ENCODE measurements at places on chromosomes 5 and 9.
A peak's percentile ranks its signal among the peaks of the same experiment; 100 is the strongest.

GRCh38 chr5:142576303-142576702, 109.6 kb downstream of the FGF1 start:
- DNase-seq, result no peak

- DNase-seq, result no peak
Measured at GRCh38 chr5:125703616-125704015, 719.6 kb upstream of the GRAMD2B start.

- no peak for DNase-seq
Measured at GRCh38 chr9:4714266-4715016, 26.6 kb downstream of the AK3 start.

GRCh38 chr5:1788828-1789227, 10.8 kb downstream of the MRPL36 start:
- DNase-seq, result no peak

GRCh38 chr5:100840370-100840769, 62.7 kb downstream of the ST8SIA4 start:
- DNase-seq, result no peak

GRCh38 chr5:107099506-107099905, 571.2 kb downstream of the EFNA5 start:
- no peak for DNase-seq

- DNase-seq, result no peak
Measured at GRCh38 chr9:125847735-125848134, 100.6 kb downstream of the PBX3 start.

DNA sequence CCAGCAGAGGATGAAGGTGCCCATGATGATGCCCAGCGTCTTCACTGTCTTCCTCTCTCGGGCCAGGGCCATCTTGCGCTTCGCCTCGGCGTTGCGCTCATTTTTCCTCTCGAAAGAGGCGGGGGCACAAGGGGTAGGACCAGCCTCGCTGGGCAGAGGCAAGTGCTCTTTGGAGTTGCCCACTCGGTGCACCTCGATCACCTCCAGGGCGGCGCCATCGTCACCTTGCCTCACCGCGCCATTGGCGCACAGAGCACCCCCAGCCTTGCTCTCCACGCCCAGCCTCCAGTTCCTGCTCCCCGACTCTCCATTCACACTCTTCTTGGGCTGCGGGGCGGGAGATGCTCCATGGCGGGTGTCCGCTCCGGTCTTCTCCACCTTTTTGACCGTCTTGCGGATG, 1.6 kb downstream of the HTR1A start:
- DNase-seq, result no peak

- DNase-seq, result no peak
Measured at GRCh38 chr9:18768951-18769622, 263.9 kb downstream of the SAXO1 start.

GRCh38 chr5:158382473-158382872, 523.5 kb upstream of the CLINT1 start:
- no peak for DNase-seq

GRCh38 chr5:143023411-143024096, 253.4 kb downstream of the ARHGAP26 start:
- no peak for DNase-seq

DNA sequence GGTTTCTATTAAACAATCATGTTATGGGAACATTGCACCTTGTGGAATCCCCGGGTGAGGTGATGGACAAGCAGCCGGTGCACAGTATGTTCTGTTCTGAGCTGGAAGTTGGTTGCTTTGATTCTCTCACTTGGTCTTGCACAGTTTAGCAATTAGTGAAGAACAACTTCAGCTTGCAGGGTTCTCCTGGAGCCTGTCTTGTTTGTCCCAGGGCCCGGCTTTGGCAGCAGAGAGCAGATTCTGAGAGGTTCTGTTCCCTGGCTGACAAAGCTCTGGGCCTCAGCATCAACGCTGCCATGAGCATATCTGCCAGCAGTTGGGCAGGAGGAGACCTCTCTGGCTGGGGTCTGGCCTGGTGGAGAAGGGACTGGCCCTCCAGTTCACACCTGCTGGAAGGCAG, 16.9 kb downstream of the GADD45G start:
- no peak for DNase-seq

- DNase-seq, result no peak
Measured at GRCh38 chr5:138938526-138938925, 63.4 kb upstream of the LRRTM2 start.

DNA sequence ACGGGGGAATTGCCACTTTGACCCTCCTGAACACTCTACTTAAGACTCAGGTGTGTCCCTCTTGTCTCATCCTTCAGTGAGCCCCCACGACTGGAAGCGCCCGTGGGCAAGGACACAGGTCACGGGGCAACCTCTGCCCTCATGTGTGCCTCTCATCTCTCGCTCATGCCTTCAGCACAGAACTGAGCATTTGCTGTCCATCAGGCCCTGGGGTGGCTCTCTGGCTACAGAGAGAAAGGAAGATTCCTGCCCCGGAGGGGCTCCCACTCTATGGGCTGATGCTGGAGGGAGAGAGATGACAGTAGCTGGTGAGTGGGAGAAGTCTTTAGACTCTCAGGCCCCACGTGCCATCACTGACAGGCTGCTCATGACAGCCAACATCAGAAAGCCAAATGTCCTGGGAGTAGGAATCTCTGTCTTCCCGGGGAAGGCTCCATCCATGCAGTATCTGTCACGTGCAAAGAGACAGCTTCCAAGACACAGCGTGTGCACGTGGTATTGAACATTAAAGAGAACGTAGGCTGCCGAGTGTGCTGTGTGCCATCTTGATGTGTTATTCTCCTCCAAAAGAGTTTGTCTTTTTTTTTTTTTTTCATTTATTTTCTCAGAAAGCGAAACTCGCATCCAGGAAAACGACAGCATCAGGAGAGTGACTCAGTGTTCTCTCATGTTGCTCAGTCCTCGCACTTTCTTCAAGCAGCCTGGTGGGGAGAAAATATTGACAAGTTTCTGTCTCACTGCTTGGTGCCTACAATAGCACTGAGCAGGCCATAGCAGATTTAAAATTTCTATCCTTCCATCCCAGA, 190.5 kb downstream of the GAS1 start:
- no peak for DNase-seq

- no peak for DNase-seq
Measured at GRCh38 chr5:150186137-150186536, 3.7 kb upstream of the SLC6A7 start.

DNA sequence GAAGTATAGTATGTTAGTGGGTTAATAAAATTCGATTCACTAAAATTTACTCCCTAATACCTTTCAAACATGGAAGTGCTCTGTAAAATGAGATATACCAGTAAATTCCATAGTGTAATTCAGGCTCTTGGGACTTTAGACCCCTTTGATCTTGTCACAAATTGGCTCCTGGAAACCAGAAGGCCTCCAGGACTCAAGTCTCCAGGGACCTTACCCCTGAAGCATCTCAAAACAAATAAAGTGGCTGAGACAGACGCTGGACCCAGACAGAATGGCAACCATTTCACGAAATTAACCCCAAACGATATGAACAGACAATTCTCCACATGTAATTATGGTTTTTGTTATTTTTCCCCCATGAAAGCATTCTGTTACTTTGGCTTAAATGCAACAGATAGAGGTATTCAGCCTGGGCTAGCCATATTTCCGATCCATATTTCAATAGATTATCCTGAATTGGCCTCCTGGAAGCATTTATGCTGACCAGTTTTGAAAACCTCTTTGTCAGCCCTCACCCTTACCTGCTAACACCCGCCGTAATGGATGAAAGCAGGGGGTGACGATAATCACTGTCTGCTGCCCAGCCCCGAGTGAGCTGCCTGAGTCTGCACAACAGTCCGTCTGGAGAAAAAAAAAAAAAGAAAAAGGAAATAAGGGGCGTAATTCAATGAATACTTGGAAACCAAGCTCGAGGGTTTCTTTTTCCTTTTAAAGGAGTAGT, 34.1 kb upstream of the EFNA5 start:
- no peak for DNase-seq

DNA sequence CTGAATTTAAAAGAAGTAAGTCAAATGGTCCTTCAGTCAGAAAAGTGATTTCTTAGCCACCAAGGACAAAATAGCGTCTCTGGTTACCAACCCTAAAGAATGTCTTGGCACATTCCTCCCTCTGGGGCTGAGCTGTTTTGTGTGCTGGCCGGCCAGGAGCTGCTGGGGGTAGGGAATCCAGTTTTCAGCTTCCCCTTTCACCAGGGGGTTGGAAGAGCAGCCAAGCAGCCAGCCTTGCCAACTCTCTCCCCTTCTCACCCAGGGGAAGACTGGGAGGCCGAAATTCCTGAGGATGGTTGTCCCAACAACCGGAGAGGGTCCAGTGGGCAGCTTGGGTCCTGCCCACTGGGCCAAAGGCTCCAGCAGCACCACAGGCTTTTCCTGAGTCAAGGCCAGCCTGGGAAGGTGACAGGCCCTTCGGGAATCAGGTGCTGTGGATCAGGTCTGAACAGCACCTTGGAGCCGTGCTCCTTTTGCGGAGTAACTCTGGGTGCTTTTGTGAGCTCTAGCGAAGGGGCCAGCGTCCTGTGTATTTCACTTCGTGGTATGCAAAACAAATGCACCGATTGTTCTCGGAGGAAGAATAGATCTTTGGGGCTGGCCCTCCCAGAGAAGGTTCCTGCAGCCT, 4.2 kb downstream of the WWC1 start:
- no peak for DNase-seq

DNA sequence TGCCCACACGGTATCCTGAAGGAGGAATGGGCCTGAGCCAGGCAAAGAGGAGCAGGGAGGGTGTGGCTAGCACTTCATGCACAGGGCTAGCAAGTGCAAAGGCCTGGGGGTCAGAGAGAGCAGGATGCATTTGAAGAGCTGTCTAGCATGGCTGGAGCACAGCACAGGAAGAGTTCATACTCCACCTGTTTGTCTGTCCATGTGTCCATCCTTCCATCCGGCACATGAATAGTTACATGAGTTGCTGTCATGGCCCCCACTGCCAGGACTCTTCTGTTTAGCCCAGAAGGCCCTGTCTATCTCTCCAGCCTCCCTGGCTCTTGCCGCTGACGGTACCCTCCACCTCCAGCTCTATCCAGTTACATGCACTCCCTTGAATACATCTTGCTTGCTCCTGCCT, 17.1 kb downstream of the RGS3 start:
- no peak for DNase-seq

DNA sequence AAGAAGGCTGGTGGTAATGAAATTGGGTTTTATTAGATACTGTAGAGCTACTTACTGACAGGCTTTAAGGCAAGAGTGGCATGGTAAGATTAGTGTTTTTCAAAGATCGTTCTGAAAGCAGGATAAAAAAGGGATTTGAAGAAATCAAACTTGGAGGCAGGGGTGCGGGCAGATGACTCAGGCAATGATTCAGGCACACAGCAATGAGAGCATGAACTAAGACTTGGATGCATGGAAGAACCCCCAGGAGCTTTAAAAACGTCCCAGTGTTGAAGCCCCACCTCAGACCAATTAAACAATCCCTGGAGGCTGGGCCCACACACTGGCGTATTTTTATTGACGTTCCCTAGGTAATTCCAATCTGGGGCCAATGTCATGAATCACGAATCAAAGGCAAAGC, 102.5 kb downstream of the SREK1 start:
- no peak for DNase-seq

DNA sequence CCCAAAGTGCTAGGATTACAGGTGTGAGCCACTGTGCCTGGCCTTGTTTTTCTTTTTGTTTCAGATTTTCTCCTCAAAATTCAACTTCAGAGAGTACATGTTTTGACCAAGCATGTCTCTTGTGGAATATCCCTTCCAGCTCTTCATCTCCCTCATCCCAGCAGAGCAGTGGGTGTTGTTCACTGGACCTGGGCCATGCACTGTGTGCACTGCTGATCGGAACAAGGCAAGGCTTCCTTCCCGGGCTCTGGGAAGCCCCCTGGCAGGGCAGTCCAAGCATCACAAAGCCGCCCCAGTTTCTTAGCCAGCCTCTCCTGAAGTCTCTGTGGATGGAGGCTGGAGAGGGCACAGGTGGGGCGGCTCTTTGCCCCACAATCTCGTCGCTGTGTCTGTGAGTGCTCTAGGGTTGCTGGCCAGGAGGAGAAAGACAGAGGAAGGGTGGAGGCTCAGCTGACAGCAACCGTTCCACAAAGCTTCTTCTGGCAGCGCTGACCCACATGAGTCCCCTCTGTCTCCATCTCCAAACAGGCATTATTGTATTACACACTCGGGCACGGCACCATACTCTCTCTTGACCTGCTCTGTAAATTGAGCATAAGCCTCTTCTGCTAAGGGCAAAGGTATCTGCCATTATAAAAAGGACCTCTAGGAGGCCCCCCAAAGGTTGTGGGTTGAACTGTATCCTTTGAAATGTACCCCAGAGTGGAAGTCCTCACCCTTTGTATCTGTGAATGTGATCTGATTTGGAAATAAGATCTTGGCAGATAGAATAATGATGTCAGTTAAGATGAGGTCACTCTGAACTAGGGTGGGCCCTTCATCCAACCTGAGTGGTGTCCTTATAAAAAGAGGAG, 89.6 kb downstream of the TARS1 start:
- DNase-seq, result no peak

DNA sequence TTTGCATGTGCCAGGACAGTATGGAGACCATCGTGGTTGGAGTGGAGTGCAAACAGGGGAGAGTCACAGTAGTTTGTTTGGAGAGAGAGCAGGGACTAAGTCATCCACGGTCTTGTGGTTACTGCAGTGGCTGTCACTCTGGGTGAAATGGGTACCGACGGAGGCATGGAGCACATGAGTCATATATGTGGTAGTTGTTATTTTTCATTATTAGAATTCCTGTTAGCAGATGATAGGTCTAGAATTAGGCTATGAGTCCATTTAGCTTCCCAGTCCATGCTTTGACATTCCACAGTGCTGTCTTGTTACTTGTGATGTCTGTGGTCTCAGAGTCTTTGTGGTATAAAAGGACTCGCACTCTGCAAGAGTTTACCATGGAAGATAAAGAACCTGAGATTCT, 303.9 kb downstream of the DMRT2 start:
- DNase-seq, result no peak

DNA sequence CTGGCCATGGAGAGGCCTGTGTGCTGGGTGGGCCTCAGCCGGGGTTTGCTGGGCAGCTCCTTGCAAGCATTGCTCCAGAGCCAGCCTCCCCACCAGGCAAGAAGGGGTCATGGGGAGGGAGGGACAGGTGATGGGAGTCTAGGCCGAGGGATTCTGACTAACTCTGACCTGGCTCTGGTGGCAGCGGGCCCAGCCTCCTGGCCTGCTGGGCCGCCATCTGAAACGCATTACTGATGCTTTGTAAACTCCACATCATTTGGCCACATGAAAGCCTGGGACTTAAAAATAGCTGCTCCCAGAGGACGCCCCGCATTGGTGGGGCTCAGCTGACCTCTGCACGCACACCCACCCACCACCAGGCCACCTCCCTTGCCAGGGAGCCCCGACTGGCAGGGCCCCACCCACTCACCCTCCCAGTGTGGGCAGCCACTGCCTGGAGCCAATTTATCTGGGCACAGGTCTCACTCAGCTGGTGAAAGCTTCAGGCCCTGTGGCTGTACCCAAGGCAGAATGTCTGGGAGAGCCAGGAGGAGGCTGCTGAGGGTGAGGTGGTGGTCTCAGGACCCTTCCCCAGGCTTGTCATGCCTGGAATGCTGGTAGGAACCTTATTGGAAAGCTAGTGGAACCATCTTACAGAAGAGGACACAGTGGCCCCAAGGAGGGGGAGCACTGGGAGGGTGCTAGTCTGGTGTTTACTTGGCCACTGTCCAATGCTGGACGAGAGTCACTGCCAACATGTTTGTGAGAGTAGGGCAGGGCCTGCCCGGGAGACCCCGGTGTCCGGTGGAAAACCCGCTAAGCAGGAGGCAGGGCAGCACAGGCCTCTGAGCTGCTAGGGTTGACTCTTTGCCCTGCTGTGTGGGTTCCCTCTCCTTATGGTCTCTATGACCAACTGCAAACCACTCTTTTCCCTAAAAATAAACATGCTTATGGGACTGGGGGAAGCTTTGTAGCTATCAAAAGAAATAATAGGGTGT, 10.8 kb downstream of the TCF7 start:
- DNase-seq, result no peak

- peak; percentile 85 for DNase-seq
Measured at GRCh38 chr9:13279284-13280141, at the start of gene MPDZ. Gene MPDZ, minus strand, starts transcription at chr9:13279692. Its CDS starts 29,377 bp downstream, at chr9:13250315.
